Ureter (tissue), 1 donor: ENCODE measurements at places on chromosomes 3 and 15. TPM values are rescaled to one million over a fixed set of nuclear protein-coding genes. Genes with fewer than 3 reads are reported as not detected.

Gene MNS1
- total RNA-seq, result 1.1 TPM

Gene GREM1
- total RNA-seq, result 26.0 TPM

Gene C2CD4A
- total RNA-seq, result 0.49 TPM

Gene ROPN1
- not detected for total RNA-seq

Gene CHRNB4
- 0.57 TPM for total RNA-seq

Gene SERPINI2
- total RNA-seq, result 0.55 TPM

Gene PLCB2
- total RNA-seq, result 26.9 TPM

Gene CNBP
- 338 TPM for total RNA-seq

Gene PP2D1
- not detected for total RNA-seq

Gene KCNMB3
- total RNA-seq, result 5.9 TPM

Gene ERICH6
- 0.36 TPM for total RNA-seq

Gene NR2E3
- total RNA-seq, result 0.23 TPM

Gene RETNLB
- not detected for total RNA-seq

Gene PRSS50
- total RNA-seq, result 1.6 TPM

Gene PAQR5
- total RNA-seq, result 6.5 TPM

Gene SCAPER
- total RNA-seq, result 45.9 TPM

Gene CYP8B1
- not detected for total RNA-seq

Gene ZMYND10
- 0.26 TPM for total RNA-seq

Gene CCDC50
- 65.3 TPM for total RNA-seq

Gene SCAANT1
- total RNA-seq, result not detected

Gene PTX3
- total RNA-seq, result 2.1 TPM

Gene UBA7
- total RNA-seq, result 162 TPM

Gene PRR23B
- not detected for total RNA-seq
